ENCODE measurements at places on chromosomes 11 and 22.
A peak's percentile ranks its signal among the peaks of the same experiment; 100 is the strongest.

DNA sequence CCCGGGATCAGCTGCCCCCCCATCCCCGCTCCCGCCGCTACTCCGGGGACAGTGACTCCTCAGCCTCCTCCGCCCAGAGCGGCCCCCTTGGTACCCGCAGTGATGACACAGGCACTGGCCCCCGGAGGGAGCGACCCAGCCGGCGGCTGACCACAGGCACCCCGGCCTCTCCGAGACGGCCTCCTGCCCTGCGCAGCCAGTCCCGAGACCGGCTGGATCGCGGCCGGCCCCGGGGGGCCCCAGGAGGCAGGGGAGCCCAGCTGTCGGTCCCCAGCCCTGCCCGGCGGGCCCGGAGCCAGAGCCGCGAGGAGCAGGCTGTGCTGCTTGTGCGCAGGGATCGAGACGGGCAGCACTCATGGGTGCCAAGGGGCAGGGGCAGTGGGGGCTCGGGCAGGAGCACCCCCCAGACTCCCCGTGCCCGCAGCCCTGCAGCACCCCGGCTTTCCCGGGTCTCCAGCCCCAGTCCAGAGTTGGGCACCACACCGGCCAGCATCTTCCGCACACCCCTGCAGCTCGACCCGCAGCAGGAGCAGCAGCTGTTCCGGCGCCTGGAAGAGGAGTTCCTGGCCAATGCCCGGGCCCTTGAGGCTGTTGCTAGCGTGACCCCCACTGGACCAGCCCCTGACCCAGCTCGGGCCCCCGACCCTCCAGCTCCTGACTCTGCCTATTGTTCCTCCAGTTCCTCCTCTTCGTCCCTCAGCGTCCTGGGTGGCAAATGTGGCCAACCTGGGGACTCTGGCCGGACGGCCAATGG is 3.9 kb downstream of the RASL10A start:
- DNase-seq: no peak

GRCh38 chr11:107561688-107562087 is 3.8 kb downstream of the ALKBH8 start:
- DNase-seq: peak; percentile 73

GRCh38 chr11:69298267-69299022 is 4.5 kb downstream of the MYEOV start:
- peak; percentile 60 for DNase-seq

DNA sequence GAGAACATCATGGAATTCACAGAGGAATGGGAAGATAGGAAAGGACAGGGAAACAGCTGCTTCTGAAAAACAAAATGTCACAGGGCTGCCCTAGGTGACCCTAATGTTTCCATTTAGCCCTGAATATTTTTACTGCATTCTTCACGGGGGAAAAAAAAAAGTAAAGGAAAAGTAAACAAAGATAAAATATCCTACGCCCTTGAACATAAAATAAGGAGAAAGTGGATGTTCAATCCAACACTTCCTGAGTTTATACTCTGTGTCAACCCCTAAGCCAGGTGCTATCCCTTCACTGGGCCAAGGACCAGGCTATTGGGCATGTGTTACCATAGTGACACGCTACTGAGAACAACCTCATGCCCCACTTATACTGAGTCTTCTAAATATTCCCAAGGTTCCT is 84.7 kb downstream of the FAM76B start:
- DNase-seq: no peak

DNA sequence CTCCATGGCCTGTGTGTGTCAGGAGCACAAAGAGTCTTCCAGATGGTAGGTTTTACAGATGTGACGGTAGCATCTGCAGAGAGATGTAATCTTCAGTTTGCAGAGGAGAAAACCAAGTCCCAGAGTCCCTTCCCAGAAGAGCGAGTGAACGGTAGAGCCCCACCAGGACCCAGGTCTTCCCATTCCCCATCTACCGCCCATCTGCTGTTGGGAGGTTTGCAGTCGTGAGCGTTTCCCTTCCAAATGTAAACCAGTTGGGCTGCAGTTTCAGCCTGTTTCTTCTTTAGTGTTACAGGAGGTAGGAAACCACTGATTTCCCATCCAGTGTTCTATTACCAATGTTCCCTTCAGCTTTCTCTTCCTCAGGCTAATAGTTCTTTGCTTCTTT is 24.0 kb downstream of the PANX1 start:
- DNase-seq: no peak

GRCh38 chr22:28139516-28139915 is 220.5 kb upstream of the PITPNB start:
- DNase-seq: no peak

DNA sequence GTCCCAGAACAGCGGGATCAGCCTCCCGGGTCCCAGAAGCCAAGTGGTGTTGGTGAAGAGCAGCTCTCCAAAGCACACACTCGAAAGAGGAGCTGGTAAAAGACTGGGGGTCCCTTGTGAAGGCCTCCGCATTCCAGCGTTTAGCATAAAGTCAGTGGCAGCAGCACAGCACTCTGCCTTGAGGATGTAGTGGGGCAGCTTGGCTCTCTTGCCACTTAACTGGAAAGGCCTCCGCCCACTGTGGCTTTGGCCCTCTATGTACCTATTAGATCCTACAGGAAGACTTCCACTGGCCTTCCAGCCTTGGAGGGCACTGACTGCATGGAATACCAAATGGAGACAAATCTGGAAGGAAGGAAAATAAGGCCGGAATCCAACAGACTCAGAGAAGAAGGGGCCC is 1455.3 kb downstream of the BRD1 start:
- no peak for DNase-seq

GRCh38 chr11:125945797-125946520 is at the start of gene VSIG10L2:
TSS of gene VSIG10L2 (plus strand) at chr11:125946044. CDS start at chr11:125946056, 12 bp downstream.
- no peak for DNase-seq

GRCh38 chr11:4654635-4655369 is 11.0 kb downstream of the OR51E1 start:
- DNase-seq: no peak

DNA sequence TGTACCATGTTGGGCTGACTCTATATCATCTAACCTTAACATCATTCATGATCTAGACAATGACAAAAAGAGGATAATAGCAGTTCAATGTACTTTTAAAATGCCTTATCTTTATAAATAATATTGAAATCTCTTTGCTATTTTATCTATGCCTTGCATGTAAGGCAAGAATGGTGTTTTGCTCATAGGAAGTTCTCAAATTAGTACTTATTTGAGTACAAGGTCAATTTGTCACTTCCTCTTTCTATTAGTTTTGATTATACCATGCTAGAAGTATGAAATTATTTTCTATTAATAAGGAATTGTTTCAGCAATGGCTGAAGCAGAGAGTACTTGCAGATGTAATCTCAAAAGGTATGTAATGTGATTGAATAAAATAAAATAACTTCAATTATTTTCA is 1285.4 kb upstream of the TENM4 start:
- DNase-seq: no peak

- DNase-seq: no peak
Observed at GRCh38 chr22:49583341-49583740, 244.3 kb downstream of the BRD1 start.

DNA sequence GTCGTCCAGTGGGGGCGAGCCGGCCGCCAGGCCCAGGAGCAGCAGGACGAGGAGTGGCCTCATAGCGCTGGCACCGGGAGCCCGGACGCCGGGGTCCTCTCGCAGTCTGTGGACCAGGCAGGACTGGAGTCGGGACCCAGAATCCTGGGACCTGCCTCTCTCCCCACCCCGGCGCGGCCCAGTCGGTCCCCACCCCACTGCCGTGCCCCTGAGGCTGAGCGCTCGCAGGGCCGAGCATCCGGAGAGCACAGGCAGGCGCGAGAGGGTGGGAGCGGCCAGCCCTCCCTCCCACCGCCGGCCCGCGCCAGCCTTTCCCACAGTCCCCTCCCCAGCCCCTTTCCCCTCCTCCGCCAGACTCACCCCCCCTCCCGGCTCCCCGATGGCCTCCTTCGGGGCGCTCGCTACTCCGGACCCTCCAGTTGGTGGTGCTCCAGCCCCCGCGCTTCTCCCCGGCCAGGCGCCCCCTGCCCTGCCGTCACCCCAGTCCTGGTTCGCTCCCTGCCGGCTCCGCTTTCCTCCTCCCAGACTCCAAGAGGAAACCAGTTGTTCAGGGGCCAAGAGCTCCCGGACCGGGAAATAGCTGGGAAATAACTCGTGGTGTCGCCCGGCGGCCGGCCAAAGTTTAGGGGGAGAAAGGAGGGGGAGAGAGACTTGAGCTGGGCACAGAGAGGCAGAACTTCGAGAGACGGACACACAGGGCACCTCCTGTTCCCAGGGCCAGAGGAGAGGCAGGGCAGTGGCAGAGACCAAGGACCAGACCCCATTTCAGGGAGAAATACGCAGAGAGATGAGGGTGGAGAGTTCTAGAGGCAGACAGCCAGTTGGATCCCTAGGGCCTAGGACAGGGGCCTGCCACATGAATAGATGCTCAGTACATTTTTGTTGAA is at the start of gene C1QTNF5:
C1QTNF5 (minus strand) TSS at position 549 of the 887 bp plus-strand sequence; CDS start at position 63, 486 bp downstream.
- DNase-seq: no peak

- no peak for DNase-seq
Observed at GRCh38 chr11:131626788-131627187, 256.4 kb downstream of the NTM start.

GRCh38 chr11:93903989-93904388 is 53.6 kb upstream of the VSTM5 start:
- no peak for DNase-seq

DNA sequence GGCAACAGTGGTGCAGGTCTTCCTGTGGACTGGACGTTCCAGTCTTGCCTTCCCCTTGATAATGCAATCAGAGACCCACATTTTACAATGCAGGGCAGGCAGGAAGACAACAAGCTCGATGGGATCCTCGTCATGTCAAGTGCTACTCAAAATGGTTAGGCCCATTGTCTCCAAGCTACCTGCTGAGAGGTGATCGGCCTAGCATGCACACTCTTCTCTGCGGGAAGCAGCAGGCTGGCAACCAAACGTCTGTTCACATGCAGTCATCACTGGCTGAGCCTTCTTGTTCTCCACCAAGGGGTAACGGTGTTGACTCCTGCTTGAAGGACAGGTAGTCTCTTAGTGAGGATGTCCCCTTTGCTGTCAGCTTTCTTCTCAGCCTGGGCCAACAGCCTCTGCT is 25.5 kb upstream of the CD82 start:
- DNase-seq: no peak

- no peak for DNase-seq
Observed at GRCh38 chr22:50086526-50086925, 1.3 kb upstream of the MLC1 start.

DNA sequence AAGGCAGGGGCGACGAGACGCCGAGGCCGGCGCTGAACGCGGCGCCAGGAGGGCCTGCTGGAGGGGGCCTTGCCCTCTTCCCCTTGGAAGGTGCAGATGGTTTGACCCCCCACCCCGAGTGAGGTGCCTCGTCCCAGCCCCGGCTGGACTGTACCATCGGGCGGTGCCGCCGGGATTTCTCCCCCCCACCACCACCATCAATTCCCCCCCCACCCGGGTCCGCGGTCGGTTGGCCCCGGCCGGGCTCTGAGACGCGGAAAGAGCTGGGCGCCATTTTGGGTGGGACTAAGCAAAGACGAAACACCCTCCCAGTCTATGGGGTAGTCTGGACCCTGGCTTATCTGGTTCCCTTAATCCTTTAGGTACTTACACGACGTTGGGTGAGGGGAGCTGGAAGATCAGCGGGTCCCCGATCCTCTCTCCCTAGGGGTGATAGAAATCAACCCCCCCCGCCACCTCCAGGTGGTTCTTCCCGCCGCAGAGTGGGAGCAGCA is at the start of gene PRDM10:
PRDM10 (minus strand) TSS at position 484 of the 494 bp plus-strand sequence. CDS start 41,871 bp downstream, outside the sequence.
- peak; percentile 24 for DNase-seq

DNA sequence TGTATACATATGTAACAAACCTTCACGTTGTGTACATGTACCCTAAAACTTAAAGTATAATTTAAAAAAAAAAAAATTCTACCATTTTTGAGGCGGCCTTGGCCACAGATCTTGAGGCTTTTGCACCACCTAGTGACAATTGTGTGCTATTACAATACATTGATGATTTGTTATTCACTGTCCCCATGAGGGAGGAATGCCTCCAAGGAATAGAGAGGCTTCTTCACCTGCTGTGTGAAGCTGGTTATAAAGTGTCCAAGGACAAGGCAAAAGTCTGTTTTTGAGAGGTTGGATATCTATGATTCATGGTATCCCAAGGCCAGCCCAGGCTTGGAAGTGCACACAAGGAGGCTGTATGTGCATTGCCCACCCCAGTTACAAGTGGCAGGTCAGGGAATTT is 30.7 kb downstream of the SLC22A25 start:
- DNase-seq: no peak

GRCh38 chr11:46597609-46598219 is 3.9 kb upstream of the AMBRA1 start:
- no peak for DNase-seq

DNA sequence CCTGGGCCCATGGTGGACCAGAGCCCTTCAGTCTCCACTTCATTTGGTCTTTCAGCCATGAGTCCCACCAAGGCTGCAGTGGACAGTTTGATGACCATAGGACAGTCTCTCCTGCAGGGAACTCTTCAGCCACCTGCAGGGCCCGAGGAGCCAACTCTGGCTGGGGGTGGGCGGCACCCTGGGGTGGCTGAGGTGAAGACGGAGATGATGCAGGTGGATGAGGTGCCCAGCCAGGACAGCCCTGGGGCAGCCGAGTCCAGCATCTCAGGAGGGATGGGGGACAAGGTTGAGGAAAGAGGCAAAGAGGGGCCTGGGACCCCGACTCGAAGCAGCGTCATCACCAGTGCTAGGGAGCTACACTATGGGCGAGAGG is 4.3 kb downstream of the ZBTB16 start:
- DNase-seq: no peak

- DNase-seq: peak; percentile 20
Observed at GRCh38 chr11:114348200-114349191, 51.8 kb downstream of the C11orf71 start.

GRCh38 chr22:44210722-44211121 is 30.0 kb downstream of the PARVG start:
- no peak for DNase-seq

GRCh38 chr11:80109652-80110051 is 668.8 kb upstream of the TENM4 start:
- no peak for DNase-seq

- no peak for DNase-seq
Observed at GRCh38 chr11:70135142-70135541, 57.0 kb downstream of the ANO1 start.

DNA sequence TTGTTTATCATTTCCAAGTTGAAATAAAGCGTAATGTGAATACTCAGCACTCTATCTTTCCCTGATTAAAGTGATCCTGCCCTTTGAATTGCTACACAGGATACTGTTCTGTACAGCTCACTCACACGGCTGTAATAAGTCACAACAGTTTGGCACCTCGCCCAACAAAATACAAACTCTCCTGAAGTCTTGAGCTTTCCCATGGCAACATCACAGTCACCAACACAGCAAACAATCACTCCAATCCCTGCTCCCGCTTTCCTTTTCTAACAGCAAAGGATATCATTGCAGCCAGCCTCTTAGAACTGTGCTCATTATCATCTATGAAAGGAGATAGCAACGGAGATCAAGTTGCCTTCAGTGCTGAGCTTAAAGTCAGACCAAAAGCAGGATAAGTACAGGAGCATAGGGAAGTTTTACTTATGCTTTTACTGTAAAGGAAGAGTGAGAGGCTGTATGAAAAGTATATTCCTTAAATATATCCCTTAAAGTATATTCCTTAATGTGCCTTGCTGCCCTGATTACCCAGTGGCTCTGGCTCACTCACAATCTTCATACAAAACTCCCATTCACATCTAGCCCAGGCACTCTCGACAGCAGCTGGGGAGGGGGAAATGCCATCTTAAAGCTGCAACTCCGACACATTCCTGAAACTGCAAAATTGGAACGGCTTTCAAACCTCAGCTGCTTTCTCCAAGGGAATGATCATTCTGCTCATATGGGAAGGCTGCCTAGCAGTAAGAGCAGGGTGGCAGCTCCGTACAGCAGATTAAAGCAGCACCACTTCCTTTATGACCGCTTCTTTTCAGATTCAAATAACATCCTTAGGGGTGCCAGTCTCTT is 35.8 kb downstream of the MAML2 start:
- peak; percentile 88 for DNase-seq
